NCI-H748 treated with DMSO at 0.1 percent for 48 hours (cell line): ENCODE measurements at places on chromosomes 11 and 22.

DNA sequence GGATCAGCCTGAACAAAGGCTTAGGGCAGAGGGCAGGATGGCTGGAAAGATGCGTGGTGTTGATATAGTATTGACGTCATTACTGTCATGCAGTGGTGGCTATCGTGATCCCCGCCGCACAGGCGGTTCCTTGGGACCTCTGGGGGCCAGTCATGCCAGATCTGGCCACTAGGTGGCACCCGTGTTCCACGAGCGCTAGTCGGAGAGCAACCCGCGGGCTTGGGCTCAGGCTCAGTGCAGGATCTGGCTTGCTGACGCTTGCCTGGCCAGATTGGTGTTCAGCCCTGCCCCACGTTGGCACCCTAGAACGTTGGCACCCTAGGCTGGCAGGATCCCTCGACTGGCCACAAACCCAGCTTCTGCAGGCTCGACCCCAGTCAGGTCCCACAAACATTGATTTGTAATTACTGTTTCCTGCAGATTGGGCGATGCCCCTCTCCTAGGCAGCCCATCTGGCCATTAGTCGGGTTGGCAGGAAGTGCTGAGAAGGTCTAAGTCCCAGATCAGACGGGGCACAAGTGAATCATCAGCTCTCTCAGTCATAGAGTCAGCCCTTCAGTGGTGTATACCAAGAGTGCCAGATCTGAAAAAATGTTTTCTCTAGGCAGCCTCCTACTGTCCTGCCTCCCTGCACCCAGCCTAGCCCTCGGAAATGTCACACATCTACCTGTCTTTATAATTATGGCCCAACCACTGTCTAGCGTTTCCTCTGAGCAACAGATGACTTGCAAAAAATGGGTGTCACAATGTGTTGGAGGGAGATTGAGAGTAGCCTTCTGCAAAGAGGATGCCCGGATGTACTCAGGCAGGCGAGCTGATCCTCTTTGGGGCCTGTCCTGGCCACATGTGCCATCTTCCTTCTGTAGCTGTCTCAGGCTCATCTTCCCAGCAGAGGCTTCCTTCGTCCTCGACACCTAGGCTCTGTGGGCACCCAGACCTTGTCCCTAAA is 315.3 kb downstream of the TMEM135 start:
- DNase-seq: no peak

GRCh38 chr11:63762654-63763495 is 5.7 kb downstream of the ZFTA start:
- peak; percentile 24 for DNase-seq

GRCh38 chr11:16856022-16856471 is 117.6 kb downstream of the C11orf58 start:
- no peak for DNase-seq

GRCh38 chr11:87428266-87428665 is 390.5 kb downstream of the TMEM135 start:
- no peak for DNase-seq

GRCh38 chr11:71991494-71991893 is 7.2 kb upstream of the IL18BP start:
- no peak for DNase-seq

- no peak for DNase-seq
These were observed 50.6 kb upstream of the APOA1 start for GRCh38 chr11:116888024-116888423.

GRCh38 chr11:24828938-24829605 is 332.2 kb downstream of the LUZP2 start:
- DNase-seq: no peak

DNA sequence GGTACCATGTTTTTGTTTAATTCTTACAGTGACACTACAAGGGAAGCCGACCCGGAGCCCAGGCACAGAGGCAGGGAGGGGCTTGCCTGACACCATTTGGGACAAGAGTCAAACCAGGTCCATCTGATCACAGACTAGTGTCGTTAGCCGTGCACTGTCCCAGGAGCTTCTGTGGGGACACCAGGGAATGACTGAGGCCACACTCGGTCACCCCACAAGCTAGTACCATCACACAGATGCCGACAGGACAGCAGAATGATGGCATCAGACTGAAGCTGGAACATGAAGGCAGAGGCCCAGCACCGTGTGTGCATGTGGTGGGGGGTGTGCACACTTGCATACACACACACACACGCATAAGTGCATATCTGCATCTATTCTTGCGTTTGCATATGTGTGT is 61.5 kb upstream of the NECTIN1 start:
- DNase-seq: no peak
